Activated T-helper 2 cell treated with anti-CD3 and anti-CD28 coated beads, Interferon-gamma antibody, Interleukin-2, Interleukin-4, amounts not matched to agents 10 μg/mL and 5 μg/mL and 100 μg/mL, durations not matched to agents 14 hours and 24 hours and 36 hours (primary cell): ENCODE measurements at places on chromosomes 5 and 9. TPM values are rescaled to one million over a fixed set of nuclear protein-coding genes. Genes with fewer than 3 reads are reported as not detected.

Gene RASEF
- total RNA-seq: not detected in 2 replicates

Gene LRRTM2
- 0.44 and 0.59 TPM in 2 replicates for total RNA-seq

Gene SLC36A3
- not detected in 2 replicates for total RNA-seq

Gene KIF12
- not detected in 2 replicates for total RNA-seq

Gene INSL6
- total RNA-seq: not detected in 2 replicates
